Fibroblast of gingiva (primary cell): ENCODE measurements at places on chromosomes 4 and X.

DNA sequence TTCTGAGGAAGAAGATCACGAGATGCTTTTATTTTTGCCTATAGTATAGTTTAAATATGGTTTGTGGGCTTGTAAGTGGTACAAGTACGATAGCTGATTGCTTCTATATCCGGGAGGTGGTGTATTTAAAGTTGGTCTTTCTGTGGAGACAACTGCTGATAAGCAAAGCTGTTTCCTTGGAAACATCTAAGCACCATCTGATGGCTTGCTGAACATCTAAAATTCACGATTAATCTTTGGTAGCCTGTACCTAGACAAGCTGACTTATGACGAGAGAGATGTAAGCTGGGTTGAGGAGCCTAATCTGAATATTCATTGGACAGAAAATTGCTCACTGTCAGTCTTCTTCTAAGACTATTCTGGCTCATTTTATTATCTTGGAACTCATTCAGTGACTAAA lies 74.6 kb upstream of the NWD2 start:
- no peak for DNase-seq

- DNase-seq: no peak
Observed at GRCh38 chrX:1440506-1440905, 12.2 kb downstream of the ASMTL start.

GRCh38 chrX:39830414-39830813 lies 267.3 kb downstream of the BCOR start:
- no peak for DNase-seq

- no peak for DNase-seq
Observed at GRCh38 chr4:112994732-112995464, 54.6 kb upstream of the ANK2 start.

GRCh38 chr4:15982842-15983524 lies 20.0 kb upstream of the FGFBP2 start:
- no peak for DNase-seq

DNA sequence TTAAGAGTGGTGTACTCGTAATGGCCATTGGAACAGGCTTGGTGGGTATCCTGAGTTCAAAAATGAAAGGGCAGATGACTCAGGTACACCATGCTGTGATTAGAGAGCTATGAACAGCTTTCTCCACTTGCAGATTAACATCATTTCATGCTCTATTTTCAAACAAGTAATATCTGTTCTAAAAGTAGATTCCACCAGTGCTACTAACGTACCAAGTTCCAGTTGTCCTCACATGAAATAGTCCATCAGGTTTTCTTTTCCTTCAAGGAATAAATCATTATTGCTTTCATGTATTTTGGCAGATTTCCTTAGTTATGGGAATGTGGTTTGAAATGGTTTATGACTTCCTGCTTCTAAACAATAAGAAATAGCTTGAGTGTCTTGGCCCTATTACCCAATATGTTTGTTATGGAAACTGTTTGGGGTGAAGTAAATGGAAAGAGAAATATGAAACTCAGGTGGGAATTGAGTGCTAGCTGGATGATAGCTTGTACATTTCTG lies 49.9 kb downstream of the PCDH7 start:
- peak; percentile 64 for DNase-seq

GRCh38 chr4:83371235-83371634 lies 36.6 kb upstream of the HPSE start:
- no peak for DNase-seq

DNA sequence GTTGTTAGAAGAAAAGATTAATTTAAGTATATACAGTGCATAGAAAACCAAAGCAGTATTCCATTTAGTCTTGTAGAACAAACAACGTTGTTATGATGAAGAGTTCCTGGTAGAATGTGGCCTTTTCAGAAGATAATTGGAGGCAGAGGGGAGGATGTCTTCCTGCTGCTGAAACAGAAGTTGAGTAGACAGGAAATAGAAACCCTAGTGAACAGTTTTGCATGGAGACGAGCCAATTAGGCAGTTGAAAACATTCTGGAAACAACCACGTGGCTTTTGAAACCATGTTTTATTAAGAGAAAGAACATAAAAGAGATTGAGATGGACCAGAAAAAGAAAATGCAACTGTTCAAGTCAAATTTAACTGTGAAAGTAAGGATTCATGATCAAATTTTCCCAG lies 325.2 kb downstream of the CAMK2D start:
- DNase-seq: peak; percentile 86

- no peak for DNase-seq
Observed at GRCh38 chr4:152655272-152656129, 24.3 kb downstream of the TMEM154 start.

- DNase-seq: no peak
Observed at GRCh38 chr4:71732066-71732465, 51.8 kb downstream of the GC start.

GRCh38 chr4:56871371-56871866 lies 36.3 kb upstream of the REST start:
- DNase-seq: peak; percentile 74

DNA sequence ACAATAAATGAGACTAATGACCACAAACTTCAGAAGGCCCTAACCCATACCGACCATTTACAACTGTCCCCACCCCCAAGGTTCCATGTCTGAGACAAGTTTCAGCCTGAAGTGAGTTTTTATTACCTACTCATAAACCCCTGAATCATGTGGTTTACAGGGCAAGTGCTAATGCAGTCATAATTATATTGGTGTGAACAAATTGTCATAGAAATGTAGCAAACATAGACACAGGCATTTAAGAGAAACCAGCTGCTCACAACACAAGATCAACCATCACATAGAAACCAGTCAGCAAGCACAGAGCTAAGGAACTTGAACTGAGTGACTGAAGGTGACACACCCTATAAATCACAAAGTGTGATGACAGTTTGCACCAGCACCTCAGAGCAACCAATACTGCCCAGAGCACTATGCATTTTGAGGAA lies 173.8 kb upstream of the MID1 start:
- DNase-seq: no peak

DNA sequence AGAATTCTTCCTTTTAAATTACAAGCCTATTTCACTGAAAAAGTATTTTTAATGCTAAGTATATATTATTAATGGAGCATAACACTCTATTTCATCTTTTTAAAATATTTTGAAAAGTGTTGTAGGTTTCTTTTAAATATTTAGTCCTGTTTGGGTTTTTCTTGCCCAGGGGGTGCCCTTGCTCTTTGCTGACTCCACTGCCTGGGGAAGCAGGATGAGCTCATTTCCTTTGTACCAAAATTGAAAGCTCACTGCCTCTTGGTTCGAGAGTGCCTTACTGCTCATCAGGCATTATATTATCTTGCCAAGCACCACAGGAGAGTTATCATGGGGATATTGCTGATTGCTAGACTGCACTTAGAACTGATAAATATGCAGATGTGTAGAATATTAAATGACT lies 819.2 kb downstream of the PCDH18 start:
- peak; percentile 47 for DNase-seq

GRCh38 chrX:72466493-72466892 lies 106.2 kb downstream of the HDAC8 start:
- DNase-seq: peak; percentile 38

DNA sequence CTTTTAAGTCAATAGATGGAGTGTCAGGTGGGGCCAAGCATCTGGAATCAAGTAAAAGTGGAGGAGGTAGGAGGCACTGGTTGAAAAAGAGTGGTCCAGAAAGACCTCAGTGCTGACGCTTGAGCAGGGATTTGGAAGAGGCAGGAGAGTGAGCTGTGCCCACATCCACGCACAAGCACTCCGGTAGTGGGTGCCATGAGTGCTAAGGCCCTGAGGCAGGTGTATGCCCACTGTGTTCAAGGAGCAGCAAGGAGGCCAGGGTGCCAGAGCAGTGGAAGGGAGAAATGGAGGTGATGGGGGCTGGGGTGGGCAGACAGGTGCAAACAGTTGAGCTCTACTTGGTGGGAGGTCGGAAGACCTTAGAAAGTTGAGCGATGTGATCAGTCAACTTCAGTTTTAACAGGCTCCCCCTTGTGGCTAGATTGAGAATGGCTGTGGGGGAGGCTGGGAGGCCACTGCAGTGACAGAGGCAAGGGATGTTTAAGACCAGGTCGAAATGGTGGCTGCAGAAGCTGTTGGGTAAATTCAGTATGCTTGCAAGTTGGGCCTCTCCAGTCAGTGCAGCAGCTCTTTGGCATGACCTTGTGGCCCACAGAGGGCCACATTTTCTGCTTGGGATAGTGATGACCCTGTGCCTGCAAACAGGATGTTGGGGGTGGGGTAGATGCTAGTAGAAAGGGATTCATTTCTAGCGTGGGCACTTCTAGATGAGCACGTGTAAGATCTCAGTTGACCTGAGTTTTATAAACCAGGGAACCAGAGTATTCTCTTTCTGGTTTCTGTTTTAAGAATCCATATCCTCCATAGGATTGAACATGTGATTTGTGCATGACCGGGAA lies 12.7 kb downstream of the TKTL1 start:
- peak; percentile 11 for DNase-seq

GRCh38 chrX:57951666-57952319 lies 41.5 kb upstream of the ZXDA start:
- no peak for DNase-seq

DNA sequence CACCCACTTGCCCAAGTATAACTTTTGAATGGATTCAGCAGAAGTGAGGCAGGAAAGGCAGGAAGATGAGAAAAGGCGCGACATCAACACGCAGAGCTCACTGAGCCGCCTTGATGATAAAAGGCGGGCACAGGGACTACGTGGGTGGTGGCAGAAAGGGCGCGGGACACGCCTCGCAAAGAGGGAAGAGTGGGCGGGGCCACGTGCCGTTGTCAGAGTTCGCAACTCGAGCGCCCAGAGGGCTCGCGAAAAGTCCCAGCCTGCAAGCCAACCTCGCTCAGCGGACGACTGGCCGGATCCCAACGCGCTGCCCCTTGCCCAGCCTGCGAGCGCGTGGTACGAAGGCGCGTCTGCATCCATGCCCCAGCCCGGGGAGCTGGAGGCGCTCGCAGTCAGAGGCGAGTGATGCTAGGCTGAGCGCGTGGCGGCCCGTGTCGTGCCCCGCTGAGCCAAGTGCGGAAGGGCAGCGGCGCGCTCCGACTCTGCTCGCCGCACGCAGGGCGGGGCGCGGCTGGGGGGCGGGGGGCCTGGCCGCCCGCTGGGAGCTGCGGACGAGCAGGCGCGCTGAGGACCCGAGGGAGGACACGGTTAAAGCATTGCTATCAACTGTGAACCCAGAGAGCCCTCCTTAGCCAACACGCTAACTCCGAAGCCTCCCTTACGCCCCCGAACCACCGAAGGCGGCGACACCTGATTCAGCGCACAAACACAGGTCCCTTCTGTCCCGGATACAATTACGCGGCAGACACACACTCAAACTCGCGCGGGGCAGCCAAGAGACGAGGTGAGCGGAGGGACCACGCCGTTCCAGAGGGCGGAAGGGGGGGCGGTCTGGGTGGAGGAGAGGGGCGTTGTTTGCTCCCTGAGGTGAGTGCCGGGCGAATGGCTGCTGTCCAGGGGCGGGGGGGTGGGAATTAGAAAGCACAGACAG lies at the start of gene UGT8:
Gene UGT8 (plus strand): TSS at position 617 of the 931 bp plus-strand sequence. CDS start 24,074 bp downstream, outside the sequence.
- peak; percentile 6 for DNase-seq

GRCh38 chr4:117429061-117429460 lies 343.7 kb upstream of the TRAM1L1 start:
- no peak for DNase-seq

- DNase-seq: no peak
Observed at GRCh38 chr4:89021684-89022083, 35.3 kb downstream of the FAM13A start.

DNA sequence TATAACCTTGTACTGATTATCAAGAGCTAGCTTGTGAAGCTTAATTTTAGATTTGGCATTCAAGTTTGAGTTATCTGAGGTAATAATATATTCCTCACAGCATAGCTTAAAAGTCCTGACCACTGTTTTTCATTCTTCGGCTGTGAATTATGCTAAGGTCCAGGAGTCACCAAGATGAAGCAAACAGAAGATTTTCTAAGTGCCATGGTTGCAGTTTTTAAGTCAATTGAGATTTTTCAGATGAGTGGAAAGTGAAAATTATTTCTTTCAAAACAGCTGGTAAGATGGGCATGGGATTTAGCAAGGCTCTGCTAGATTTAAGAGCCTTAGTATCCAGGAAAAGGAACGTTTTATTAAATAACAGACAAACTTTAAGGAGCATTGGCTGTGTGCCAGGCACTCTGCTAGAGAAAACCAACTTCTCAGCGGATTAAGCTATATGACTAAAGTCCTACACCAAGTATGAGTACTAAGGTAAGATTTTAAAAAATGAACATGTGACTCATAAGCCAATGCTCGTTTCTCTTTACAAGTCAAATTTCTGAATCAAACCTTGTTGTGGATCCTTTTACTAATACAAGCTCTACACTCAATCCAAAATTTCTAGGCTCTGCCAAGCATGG lies 149.9 kb upstream of the IL15 start:
- no peak for DNase-seq

GRCh38 chr4:67658302-67658701 lies 42.7 kb downstream of the UBA6 start:
- DNase-seq: no peak

- peak; percentile 39 for DNase-seq
Observed at GRCh38 chrX:150897421-150898320, 797 bp downstream of the CD99L2 start.

DNA sequence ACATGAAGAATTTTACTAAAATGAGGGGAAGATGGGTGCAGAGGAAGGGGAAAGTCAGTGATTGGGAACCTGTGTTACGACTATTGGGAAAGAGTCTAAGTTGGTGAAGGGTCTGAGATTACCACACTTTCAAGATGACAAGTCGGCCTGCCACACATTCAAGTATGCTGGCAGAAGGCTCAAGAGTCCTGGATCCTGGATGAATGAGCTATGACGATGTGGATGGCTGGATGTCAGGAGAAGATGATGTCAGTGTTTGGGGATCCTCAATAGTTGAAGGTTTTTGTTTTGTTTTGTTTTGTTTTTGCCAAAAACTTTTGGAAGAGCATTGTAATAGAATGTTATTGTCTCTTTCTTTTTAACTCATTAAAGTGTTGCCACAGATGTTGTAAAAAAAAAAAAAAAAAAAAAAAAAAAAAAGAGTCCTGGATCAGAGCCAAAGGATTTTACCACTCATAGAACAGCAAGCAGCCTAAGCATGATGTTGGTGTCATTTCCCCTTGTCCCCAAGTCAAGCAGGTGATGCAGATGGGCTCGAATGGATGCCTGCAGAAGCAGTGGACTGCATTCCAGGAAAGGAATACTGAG lies 120.6 kb downstream of the REELD1 start:
- DNase-seq: peak; percentile 51

GRCh38 chrX:129403974-129404669 lies 119.2 kb downstream of the SMARCA1 start:
- DNase-seq: no peak

GRCh38 chrX:16215660-16216059 lies 48.4 kb downstream of the MAGEB17 start:
- no peak for DNase-seq

- peak; percentile 53 for DNase-seq
Observed at GRCh38 chrX:24494647-24495075, 29.6 kb downstream of the PDK3 start.

- DNase-seq: no peak
Observed at GRCh38 chrX:119062750-119063374, 9.9 kb upstream of the CT47C1 start.

GRCh38 chr4:94974773-94975172 lies 217.0 kb downstream of the BMPR1B start:
- peak; percentile 5 for DNase-seq

DNA sequence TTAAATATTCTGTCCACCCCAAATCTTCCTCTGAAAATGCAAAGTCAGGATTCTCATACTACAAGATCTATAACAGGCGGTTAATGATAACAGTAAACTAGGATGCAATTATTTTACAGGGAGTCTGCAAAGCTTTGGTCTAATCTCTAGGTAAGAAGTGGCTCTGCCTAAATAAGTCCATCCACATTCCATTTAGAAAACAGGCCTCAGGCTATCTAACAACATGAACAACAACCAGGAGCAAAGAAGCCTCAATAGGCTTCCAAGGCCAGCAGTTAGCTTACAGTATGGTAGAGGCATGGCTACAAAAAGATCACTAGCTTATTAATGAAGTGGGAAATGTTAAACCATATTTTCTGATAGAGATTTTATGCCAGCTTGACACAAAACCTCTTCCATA lies 6.4 kb downstream of the MAB21L2 start:
- peak; percentile 44 for DNase-seq
